ENCODE measurements at places on chromosomes 11 and 22. TPM values are rescaled to one million over a fixed set of nuclear protein-coding genes. Genes with fewer than 3 reads are reported as not detected.

Gene BAIAP2L2
- total RNA-seq: 0.33 TPM

Gene PPM1F
- 122 TPM for total RNA-seq

Gene DDX25
- total RNA-seq: 0.11 TPM

Gene WNT7B
- not detected for total RNA-seq

Gene SCN4B
- 0.11 TPM for total RNA-seq

Gene FERMT3
- total RNA-seq: 9.3 TPM

Gene RCOR2
- total RNA-seq: 0.26 TPM

Gene SSTR3
- total RNA-seq: not detected

Gene IGHMBP2
- total RNA-seq: 7.9 TPM

Gene VWCE
- total RNA-seq: 1.3 TPM

Gene FADS2
- 32.7 TPM for total RNA-seq

Gene HEPN1
- not detected for total RNA-seq

Gene AGBL2
- total RNA-seq: 0.09 TPM

Gene ARFIP2
- 37.0 TPM for total RNA-seq

Gene ZNF195
- total RNA-seq: 10.0 TPM

Gene SLC2A11
- total RNA-seq: 3.3 TPM

Gene HTR3B
- total RNA-seq: not detected

Gene TSSK2
- total RNA-seq: not detected
